Stimulated activated CD4-positive, alpha-beta T cell treated with anti-CD3 and anti-CD28 coated beads, Interleukin-1b, Interleukin-23, amount 100 ng/mL, for 1 hour (primary cell): ENCODE measurements at places on chromosomes 6 and 20.

GRCh38 chr20:50312682-50313521 is 122.3 kb downstream of the CEBPB start:
- no peak for DNase-seq

DNA sequence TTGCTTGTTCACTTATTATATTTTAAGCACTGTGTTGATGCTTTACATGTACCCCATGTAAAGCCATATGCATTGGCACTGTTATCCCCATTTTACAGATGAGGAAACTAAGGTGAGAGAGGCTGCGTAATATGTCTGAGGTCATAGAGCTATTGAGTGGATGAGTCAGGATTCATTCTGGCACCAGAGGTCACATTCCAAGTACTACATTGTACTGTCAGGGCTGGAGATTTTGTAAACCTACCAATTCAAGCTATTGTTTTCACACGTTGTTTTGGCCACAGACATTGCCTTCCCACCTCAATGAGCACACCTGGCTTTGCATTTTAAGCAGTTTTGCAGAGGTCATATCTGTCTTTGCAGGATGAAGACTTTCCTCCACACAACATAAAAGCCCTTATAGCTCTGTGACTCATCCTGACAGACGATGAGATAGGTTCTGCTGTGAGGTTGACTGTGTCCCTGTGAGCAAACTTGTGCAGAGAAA is 33.2 kb downstream of the ANKS1A start:
- DNase-seq, result no peak

DNA sequence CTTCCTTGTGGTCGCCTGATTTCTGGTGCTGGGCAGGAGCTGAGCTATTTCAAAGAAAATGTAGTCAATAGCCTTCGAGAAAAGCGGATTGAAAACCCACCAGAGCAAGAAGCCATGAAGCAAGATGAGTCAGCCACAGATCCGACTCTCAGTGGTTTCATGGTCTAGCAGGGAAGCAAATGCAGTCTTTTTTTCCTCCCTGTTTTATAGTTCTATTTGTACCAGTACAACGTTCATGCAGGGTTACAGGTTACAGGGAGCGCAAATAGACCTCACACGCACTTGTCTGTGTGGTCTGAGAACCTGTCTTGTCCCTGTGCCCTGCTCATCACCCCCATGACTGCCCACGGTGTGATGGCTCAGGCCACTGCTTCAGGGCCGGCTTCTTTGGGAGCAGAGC is 309.8 kb upstream of the SUPT3H start:
- DNase-seq, result no peak

DNA sequence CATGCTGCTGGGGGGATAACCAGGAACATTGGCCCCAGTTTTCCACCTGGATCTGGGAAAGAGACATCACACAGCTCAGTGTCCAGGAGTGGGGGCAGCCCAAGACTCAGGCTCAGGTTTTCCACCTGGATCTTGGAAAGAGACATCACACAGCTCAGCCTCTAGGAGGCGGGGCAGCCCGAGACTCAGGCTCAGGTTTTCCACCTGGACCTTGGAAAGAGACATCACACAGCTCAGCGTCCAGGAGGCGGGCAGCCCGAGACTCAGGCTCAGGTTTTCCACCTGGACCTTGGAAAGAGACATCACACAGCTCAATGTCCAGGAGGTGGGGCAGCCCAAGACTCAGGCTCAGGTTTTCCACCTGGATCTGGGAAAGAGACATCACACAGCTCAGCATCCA is 361.6 kb downstream of the THBS2 start:
- no peak for DNase-seq

DNA sequence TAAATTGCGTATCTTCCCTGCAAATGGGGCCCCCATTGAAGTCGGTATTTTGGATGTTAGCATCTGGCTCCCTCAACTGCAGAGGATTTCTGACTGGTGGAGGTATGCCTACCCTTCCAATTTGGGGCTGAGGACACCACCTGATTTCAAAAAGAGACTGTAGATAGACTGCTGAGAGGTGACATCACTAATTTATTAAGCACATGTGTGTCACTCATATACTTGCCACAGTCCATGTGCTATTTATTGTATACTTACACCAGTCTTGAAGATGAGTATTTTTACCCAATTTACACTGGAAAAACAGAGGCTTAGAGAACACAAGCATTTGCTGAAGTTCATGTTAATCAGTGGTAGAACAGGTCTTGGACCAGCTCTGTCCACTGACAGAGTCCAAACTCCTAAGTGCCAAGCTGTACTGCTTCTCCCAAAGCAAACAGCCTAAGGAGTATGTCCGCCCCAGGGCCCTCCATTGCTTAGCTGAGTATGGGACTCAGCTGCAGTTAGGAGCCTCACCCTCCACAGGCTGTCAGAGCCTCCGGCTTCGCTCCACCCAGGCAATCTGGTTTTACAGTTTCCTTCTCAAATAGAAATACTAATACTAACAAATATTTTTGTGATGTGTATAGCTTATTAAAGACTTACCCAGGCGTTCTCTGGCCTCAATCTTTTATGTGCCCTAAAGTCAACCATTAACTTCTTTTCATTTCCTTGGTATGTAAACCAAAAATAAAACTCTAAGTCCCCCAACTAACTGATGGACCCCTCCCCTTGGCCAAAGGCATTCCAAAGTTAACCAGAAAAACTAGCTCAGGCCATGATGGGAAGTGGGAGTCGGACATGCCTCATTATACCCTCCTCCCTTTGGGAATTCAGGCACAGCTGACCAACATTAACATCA is 17.5 kb downstream of the RIN2 start:
- DNase-seq, result no peak

DNA sequence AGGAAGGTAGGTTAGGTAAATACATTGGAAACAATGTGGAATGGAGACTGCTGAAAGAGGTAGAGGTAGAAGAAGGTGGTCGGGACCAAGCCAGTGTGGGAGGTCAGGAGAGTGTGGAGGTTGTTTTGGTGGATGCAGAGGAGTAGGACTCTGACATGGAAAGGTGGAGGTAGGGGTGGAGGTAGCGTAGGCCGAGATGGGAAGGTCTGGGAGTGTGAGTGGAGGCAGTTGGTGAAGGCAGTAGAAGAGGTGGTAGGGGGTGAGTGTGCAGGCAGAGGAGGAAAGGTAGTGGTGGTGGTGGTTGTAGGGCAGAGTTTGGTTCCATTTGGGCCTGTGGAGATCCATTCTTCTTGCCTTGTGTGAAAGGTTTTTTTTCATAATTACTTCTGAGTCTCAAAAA is 599.6 kb upstream of the FLRT3 start:
- no peak for DNase-seq

- no peak for DNase-seq
These were observed 17.6 kb downstream of the CAPN11 start for GRCh38 chr6:44176130-44176761.

DNA sequence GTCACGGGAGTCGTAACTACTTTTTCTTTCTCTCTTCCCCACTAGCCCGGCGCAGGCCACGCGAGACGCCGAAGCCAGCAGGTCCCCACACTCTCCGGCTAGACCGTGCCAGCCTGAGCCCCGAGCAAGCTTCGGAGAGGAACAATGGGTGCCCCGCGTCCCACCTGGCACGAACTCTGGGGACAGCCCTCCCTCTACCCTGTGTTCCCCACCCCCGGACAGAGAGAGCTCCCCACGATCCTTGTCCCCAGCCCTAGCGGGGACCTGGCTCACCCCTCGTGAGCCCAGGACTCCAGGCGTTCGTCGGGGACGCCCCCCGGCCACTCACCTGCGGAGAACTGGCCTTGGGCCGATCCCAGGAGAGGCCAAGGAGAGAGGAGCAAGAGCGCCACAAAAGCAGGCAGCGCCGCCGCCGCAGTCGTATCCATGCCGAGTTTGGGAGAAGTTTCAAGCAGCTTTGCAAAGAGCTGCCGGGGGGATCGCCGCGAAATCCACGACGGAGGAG is 416 bp downstream of the PTPRK start:
- DNase-seq, result no peak

DNA sequence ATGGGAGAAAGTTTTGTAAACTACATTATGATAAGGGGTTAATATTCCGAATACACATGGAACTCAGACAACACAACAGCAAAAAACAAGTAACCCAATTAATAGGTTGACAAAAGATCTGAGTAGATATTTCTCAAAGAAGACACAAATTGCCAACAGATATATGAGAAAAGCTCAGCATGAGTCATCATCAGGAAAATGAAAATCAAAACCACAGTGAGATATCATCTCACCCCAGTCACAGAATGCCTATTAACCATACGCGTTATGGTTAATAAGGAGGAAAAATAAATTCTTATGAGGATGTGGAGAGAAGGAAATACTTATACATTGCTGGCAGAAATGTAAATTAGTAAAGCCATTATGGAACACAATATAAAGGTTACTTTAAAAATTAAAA is 695.0 kb downstream of the COL12A1 start:
- no peak for DNase-seq

- DNase-seq, result no peak
These were observed 67.2 kb downstream of the FOXO3 start for GRCh38 chr6:108627692-108628550.
